ENCODE measurements at places on chromosomes 12 and 14. TPM values are rescaled to one million over a fixed set of nuclear protein-coding genes. Genes with fewer than 3 reads are reported as not detected.

BAG5 gene
- 29.9 TPM for total RNA-seq

PYM1 gene
- 29.7 TPM for total RNA-seq

HSPA2 gene
- 99.5 TPM for total RNA-seq

GRCh38 chr12:45671254-45671653 is 58.3 kb upstream of the ARID2 start:
- DNase-seq: no peak

- no peak for DNase-seq
Measured at GRCh38 chr12:122197612-122197966, 5.9 kb upstream of the B3GNT4 start.

- no peak for DNase-seq
Measured at GRCh38 chr12:55624056-55624455, 12.6 kb upstream of the OR10P1 start.

DNA sequence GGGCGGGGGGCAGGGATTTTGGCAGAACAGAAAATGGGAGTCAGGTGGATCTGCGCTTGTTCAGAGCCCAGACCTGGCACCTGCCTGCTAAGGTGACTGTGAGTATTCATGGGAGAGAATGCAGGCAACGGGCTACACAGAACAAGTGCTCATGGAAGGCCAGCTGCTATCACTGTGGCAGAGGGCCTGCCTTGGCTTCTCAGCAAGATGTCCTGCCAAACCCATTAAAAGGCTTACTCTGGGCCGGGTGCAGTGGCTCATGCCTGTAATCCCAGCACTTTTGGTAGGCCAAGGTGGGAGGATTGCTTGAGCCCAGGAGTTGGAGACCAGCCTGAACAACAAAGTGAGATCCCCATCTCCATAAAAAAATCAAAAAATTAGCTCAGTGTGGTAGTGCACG is 21.0 kb downstream of the DIO3 start:
- DNase-seq: peak; percentile 25

All from mucosa of descending colon (tissue), 3 donors.